ENCODE measurements at places on chromosomes 11 and 22. TPM values are rescaled to one million over a fixed set of nuclear protein-coding genes. Genes with fewer than 3 reads are reported as not detected.
A peak's percentile ranks its signal among the peaks of the same experiment; 100 is the strongest.

DNA sequence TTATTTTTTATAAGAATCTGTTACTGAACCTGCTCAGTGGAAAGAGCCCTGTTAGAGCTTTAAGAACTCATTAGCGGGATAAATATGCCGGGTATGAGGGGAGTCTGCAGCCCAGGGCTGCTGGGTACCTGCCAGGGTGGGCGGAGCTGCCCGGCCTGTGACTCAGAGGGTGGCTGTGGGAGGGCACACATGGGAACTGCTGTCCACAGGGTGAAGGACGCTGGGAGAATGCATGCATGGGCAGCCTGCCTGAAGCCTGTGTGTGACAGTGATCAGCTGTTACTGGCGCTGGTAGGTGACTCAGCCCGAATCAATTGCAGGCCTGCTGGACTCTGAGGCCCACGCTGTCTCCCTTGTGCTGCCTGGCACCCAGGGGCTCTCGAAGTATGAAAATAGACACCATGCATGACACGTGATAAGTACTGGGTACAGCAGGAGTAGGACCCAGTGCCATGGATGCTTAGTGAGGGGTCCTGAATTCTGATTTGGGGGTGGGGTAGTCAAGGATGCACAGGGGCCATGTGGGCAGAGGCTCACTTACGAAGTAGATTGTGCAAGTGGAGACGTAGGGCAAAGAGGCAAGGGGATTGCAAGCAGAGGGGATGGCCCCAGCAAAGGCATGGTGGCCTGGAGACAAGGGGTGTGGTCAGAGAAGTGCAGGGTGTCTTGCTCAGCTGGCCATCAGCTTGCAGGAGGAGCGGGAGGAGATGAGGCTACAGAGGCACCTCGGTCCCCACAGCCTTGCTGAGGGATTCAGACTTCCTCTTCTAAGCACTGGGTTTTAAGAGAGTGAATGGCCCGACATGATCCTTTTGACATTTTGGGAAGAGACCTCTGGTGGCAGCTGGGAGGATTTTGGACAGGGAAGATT lies 36.5 kb downstream of the GRIK4 start:
- DNase-seq, result peak; percentile 94

DNA sequence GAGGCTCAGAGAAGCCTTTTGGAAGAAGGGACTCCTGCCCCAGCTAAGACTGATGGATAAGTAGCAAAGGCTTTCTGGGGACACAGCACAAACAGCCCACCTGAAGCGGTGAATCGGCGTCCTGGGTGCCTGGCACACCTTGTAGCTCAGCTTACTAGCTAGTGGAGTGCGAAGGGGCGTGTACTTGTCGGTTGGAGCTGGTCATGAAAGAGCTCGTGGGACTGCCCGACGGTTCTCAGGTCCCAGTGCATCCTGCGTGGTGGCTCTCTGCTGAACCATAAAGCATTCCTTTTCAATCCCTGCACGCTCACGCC lies 690 bp upstream of the UVRAG start:
- DNase-seq, result no peak

DNA sequence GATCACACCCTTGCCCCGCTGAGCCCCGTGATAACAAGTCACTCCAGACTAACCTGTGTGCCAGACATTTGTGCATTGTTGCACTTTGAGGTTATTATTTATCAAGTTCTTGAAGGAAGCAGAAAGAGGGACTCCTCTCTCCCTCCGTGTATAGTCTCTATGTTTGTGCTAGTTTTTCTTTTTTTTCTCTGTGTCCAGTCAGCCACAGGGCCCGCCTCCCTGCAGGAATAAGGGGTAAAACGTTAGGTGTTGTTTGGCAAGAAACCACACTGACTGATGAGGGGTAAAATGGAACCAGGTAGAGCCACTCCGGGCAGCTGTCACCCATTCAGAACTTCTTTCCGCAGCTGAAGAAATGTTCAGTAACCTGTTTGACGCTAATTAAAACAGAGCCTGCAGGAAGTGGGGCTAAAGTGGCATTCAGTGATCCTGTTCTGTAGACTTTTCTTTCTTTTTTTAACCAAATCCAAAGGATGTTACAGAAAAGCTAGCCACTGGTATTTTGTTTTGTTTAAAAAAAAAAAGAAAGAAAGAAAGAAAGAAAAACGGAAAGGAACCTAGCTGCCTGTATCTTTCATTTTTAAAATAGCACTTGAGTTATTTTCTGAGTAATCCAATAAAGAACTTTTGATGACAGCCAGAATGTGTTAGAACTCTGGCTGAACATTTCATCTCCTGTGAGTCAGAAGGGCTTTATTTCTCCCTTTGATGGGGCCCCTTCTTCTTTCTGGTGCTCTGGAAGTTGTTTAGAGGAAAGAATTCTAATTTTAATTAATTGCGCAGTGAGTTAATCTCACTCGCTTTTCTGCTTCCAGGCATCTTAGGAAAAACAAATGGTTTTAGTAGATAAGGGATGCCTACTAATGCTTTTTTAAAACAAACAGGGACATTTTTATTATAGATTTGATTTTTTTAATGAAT lies 58.2 kb downstream of the COMMD9 start:
- DNase-seq, result no peak

- DNase-seq, result peak; percentile 66
These were observed at the start of gene TUBA8 for GRCh38 chr22:18110194-18110953. Gene TUBA8, plus strand, starts transcription at chr22:18110809. Its CDS starts 57 bp downstream, at chr22:18110866.

Gene IFITM10
- total RNA-seq, result 0.26 TPM

Gene PGA4
- not detected for total RNA-seq

Gene CCND1
- total RNA-seq, result 90.3 TPM

Gene KCNQ1OT1
- total RNA-seq, result 3.6 TPM

Data from body of pancreas (tissue), 4 donors.